Activated CD4-positive, CD25-positive, alpha-beta regulatory T cell (primary cell): ENCODE measurements at places on chromosomes 5 and 9.

- DNase-seq, result no peak
Measured at GRCh38 chr9:128192601-128193371, 1.4 kb upstream of the CIZ1 start.

DNA sequence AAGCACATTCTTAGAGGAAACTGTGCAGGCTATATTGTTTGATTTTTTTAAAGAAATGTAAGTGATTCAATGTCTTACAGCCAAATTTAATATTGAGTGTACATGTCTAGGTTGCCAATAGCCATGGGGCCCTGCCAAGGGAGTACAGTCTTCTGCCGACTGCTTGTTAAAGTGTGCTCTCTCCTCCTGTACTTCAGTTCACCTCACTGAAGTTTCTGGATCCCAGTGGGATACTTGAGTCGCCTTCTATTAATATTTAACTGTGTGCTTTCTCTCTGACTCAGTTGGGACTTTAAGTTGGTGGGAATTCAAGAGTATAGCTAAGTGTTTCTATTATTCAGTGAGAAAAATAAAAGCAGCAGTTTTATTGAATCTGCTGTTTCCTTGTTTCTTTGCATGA lies 44.5 kb upstream of the C5orf47 start:
- no peak for DNase-seq

DNA sequence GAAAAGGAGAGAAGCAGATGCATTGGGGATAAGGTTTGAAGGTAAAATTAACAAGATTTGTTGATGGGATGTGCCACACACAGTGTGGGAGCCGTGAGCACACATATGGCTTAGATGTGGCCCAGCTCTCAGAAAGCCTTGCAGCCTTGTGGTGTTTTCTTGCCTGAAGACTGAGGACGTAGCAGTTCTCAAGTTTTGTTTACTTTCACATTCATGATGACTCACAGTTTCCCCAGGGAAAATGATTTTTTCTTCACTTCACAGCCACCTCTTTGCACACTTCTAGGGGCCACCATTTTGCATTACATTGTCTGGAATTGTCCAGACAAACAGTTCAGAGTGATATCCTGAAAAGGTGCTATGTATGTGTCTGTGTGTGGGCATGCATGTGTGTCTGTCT lies 126.2 kb downstream of the BASP1 start:
- no peak for DNase-seq

GRCh38 chr5:179431221-179431824 lies 86.1 kb upstream of the ADAMTS2 start:
- no peak for DNase-seq

DNA sequence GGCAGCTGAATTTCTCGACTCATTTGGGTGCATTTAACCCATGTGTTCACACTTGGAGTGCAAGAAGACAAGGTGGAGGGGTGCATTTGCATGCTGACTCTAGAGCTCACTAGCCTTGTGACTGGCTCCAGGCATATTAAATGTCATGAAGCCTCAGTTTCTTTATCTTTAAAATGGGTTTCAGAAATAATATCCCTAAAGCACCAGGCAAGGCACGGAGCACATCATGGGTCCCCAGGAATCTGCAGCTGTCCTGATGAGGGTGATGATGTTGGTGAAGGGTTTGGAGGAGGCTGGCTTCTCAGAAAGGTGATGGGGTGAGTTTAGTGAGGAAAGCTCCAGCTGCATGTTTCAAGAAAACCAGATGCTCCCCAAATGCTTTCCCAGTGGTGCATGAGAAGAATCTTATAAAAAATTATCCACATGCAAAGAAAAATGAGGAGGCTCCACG lies 14.8 kb downstream of the STC2 start:
- DNase-seq, result no peak

- no peak for DNase-seq
Measured at GRCh38 chr9:99085949-99086948, 18.7 kb upstream of the TGFBR1 start.

DNA sequence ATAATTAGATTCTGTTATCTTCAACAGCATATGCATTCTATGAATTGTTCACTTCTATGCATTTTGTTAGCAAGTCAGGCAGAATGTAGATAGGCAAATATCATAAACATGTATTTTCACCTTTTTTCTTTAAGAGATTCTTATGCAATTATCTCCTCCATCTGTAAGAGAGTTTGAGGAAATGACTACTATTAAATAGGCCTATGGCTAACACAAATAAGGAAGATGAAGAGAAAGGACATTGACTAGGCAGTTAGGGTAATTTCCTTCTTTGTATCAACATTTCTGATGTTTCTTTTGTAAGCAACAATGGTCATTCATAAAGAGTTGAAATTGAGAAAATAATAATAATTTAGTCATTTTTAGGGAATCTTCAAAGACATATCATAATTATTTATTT lies 145.2 kb upstream of the CDH12 start:
- DNase-seq, result no peak
